Stimulated activated CD8-positive, alpha-beta memory T cell treated with anti-CD3 and anti-CD28 coated beads, Interleukin-12 subunit alpha, Interleukin-12 subunit beta, amount 100 ng/mL, for 4 hours (primary cell): ENCODE measurements at places on chromosomes 1 and 21.

GRCh38 chr21:38929142-38929541 lies 123.4 kb downstream of the ETS2 start:
- no peak for DNase-seq

- no peak for DNase-seq
Observed at GRCh38 chr21:33825419-33825818, 90.2 kb downstream of the ATP5PO start.

GRCh38 chr1:21362096-21362495 lies 71.8 kb upstream of the ECE1 start:
- DNase-seq: no peak

GRCh38 chr1:97461782-97462181 lies 459.1 kb downstream of the DPYD start:
- no peak for DNase-seq

DNA sequence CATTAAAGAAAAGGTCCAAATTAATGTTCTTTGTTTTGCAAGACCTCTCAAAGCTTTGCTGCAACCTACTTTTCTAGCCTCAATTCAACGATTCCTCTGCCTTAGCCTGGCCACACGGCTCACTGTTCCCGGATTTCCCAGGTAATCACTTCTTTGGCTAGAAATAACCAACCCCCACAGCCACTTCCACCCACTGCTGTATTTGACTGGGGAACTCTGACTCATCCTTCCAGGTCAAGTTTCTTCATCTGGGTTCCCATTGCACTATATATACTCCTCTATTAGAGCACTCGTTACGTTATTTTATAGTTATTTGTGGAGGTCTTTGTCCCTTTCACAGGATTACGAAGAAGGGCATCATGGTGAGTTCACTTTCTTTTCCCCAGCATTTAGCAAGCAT lies 185.9 kb downstream of the CACNA1E start:
- DNase-seq: no peak

DNA sequence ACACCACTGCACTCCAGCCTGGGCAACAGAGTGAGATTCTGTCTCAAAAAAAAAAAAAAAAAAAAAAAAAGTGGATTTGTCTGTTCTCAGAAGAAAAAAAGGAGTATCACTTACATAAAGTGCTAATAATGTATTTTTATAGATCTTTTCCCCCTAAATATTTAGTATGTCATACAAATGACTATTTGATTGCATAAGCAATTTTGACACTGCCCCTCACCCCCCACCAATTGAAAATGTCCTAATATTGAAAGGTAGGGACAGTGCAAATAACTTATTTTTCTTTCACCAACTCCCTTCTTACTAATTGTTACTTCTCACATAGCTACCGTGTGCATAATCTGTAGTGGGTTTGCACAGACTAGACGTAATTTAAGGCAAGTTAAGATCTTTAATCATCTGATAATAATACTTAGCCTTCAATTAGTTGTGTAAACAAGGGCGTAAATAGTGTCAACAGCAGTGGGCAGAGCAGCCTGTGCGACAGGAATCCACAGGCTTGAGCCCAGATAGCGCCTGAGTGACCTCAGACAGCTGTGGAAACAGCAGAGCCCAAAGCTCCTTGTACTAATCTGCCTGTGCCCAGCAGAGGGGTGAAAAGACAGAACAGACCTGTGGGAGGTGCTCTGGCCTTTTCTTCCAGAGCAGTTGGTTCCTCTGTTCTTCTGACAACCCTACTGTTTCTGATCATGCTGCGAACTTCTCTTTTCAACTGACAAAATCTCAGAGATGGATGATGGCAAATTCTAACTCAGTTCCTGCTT lies 4.5 kb upstream of the IER5 start:
- DNase-seq: peak; percentile 26

- DNase-seq: no peak
Observed at GRCh38 chr1:61436491-61437120, 288.3 kb downstream of the TM2D1 start.

- no peak for DNase-seq
Observed at GRCh38 chr1:149979972-149980540, 30.5 kb downstream of the OTUD7B start.

- peak; percentile 26 for DNase-seq
Observed at GRCh38 chr1:13960375-13960987, 260.5 kb downstream of the PRDM2 start.

DNA sequence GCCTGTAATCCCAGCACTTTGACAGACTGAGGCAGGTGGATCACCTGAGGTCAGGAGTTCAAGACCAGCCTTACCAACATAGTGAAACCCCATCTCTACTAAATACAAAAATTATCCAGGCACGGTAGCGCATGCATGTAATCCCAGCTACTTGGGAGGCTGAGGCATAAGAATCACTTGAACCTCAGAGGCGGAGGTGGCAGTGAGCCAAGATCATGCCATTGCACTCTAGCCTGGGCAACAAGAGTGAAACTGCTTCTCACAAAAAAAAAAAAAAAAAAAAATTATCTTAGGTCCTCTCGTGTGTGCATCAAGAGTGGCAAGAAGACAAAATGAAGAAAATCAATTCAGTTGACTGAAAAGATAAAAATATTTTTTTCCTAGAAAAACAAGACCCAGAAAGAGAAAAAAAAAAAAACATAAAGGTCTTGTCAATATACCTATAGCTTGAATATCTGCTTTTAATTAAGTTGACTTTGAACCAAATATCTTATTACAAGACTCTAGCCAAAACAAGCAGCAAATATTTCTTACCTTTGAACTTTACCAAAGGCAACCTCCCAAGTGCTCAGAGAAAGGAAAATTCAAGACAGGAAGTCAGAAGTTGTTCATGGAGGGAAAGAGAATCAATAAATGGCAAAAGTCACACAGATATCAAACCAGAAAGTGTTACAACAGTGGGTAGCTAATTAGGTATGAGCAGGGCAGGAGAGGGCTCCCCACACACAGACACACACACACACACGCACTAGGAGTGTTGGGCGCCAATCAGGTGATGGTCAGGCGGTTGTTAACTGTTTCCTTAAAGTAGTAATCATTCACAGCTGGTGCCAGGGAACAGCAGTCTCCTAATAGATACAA lies 29.6 kb downstream of the ITLN2 start:
- DNase-seq: no peak
